ENCODE measurements at places on chromosomes 3 and 15.

- no peak for DNase-seq
Measured at GRCh38 chr15:95108673-95109072, 877.3 kb downstream of the MCTP2 start.

DNA sequence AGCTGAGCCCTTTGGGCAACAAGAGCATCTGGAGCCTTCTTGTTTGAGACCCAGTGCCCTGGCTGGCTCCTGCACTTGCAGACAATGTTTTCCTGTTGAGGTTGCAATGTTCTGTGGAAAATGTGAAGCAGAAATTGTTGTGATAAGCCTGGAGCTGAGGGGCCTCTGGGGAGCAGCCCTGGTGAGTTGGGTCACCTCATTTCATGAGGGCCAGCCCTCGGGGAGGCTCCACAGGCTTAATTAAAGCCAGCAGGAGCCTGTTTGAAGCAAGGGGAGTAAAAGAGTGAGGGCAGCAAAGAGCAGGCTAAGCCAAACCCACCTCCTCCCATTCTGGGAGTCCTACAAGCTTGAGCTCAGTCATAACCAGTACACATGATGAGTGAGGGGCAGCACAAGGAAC is 154.3 kb downstream of the ALDH1A2 start:
- DNase-seq: peak; percentile 17

GRCh38 chr3:98805571-98805970 is 42.4 kb downstream of the ST3GAL6 start:
- no peak for DNase-seq

- no peak for DNase-seq
Measured at GRCh38 chr3:128081846-128082245, 29.6 kb downstream of the SEC61A1 start.

DNA sequence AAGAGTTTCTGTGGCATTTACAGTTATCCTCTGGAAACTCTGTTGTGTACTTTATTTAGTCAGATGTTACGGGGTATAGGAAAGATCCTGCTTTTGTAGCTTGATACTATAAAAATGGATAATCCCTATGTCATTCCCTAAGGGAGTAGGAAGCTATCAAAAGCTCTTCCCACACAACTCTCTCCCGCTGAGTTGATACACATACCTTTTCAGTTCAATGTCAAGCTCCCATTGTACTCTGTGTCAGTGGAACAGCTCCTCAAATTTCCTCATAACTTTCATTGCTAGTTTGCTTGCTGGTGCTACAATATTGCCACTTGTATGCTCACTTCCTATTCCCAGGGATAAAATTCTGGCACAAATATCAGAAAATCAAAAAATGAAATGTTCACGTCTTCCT is 893.3 kb upstream of the GBE1 start:
- DNase-seq: no peak

DNA sequence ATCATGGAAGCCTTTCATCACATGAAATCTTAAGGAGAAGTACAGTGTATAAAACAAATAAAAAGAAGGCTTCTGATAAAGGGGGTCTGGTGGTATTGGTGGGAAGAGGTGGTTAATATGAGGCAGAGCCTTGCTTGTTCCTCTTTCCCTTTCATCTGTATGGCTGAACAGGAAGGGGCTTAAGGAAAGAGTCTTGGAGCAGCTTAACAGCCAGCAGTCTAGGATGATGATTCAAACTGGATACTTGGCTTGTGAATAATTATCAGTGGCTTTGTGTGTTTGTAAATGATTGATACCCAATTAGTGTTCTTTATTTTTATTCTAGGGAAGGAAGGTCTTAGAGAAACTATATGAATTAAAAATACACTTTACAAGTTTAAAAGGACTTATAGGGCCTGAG is 29.1 kb upstream of the TCAIM start:
- no peak for DNase-seq

DNA sequence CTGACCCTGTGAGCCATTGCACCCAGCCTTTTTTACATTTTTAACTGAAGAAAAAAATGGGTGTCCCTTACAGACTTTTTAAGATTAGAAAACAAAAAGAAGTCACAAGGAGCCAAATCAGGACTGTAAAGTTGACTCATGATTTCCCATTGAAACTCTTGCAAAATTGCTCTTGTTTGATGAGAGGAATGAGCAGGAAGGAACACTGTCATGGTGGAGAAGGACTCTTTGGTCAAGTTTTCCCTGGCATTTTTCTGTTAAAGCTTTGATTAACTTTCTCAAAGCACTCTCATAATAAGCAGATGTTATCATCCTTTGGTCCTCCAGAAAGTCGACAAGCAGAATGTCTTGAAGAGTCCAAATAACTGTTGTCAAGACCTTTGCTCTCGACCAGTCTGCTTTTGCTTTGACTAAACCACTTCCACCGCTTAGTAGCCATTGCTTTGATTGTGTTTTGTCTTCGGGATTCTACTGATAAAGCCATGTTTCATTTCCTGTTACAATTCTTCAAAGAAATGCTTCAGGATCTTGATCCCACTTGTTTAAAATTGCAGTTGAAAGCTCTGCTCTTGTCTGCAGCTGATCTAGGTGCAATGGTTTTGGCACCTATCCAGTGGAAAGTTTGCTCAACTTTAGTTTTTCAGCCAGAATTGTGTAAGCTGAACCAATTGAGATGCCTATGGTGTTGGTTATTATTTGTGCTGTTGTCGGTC is 369.4 kb downstream of the MAGI1 start:
- peak; percentile 86 for DNase-seq

- DNase-seq: no peak
Measured at GRCh38 chr3:156617781-156618180, 56.6 kb upstream of the TIPARP start.
